ENCODE measurements at places on chromosomes 5 and 9.

GRCh38 chr9:71446473-71447411 is 321.6 kb downstream of the CEMIP2 start:
- peak; percentile 74 for DNase-seq

DNA sequence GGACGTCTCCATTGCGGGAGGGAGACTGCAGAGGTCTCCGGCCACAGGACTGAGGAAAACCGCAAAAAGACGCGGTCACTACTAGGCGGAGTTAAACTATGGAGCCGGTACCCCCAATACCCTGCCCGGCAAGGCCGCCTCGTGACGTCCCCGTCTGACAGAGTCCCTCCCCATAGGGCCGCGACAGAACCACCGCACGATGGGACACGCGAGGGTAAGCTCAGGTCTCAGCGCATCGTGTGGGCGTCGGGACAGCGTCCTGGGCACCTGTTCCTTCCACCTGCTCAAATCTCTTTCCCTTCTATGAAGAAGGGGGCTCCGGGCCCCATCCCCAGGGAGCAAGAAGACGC is 35.2 kb upstream of the GLDC start:
- peak; percentile 90 for DNase-seq

- DNase-seq, result peak; percentile 51
Observed at GRCh38 chr9:36793277-36793676, 220.6 kb downstream of the MELK start.

- DNase-seq, result no peak
Observed at GRCh38 chr5:56160723-56161438, 72.2 kb downstream of the ANKRD55 start.

DNA sequence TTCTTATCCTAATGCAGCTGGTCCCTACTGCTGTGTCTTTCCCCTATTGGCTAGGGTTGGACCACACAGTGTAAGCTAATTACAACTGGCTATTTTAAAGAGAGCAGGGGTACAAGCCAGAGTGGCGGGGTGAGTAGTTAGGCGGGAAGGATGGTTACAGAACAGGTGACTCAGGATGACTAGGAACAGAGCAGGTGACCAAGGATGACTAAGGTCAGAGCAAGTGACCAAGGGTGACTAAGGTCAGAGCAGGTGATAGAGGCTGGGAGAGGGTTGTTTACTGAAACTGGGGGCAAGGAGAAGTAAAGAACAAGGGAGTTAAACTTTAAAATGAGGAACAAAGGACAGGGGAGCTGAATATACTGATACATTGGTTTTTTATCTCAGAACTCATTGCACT is 125.4 kb downstream of the PTTG1 start:
- peak; percentile 43 for DNase-seq

- DNase-seq, result no peak
Observed at GRCh38 chr5:159912033-159912800, 4.1 kb upstream of the ADRA1B start.
